ENCODE measurements at places on chromosomes 16 and 17. TPM values are rescaled to one million over a fixed set of nuclear protein-coding genes. Genes with fewer than 3 reads are reported as not detected.
A peak's percentile ranks its signal among the peaks of the same experiment; 100 is the strongest.

DNA sequence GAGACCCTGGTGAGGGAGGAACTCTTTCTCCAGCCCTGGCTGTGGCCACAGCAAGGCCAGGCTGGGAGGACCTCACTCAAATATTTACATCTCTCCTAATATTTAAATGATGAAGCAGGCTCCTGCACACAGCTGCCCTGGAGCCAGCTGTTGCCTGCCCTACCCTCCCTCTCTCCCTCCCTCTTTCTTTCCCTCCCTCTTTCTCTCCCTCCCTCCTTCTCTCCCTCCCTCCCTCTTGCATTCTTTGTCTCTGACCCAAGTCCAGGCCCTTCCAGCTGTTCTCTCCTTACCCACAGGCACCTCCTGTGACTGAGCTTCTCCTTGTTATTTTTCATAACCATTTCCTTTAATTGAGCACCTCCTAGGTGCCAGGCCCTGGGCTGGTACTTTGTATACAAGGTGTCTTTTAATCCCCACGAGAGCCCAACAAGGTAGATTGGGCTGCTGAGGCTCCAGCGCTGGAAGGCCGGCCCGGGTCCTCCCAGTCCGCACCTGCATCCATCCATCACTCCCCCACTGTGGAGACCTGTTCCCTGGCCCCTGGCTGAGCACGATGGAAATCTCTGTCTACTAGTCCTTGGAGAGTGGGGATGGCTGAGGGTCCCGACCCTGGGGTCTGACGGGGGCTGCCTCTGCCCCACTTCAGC is 242.3 kb downstream of the SEC14L1 start:
- no peak overlapping the region for H3K4me3 ChIP-seq
- DNase-seq, result no peak
- peaks cover 89% of the 10 kb centered on the region for H3K4me1 ChIP-seq
- no peaks in the 10 kb centered on the region for H3K27me3 ChIP-seq

GRCh38 chr16:78137782-78138616 is 38.5 kb downstream of the WWOX start:
- peaks cover 12% of the 10 kb centered on the region for H3K4me1 ChIP-seq
- DNase-seq, result no peak
- H3K36me3 ChIP-seq, result no peaks in the 10 kb centered on the region
- H3K4me3 ChIP-seq, result no peak overlapping the region

DNA sequence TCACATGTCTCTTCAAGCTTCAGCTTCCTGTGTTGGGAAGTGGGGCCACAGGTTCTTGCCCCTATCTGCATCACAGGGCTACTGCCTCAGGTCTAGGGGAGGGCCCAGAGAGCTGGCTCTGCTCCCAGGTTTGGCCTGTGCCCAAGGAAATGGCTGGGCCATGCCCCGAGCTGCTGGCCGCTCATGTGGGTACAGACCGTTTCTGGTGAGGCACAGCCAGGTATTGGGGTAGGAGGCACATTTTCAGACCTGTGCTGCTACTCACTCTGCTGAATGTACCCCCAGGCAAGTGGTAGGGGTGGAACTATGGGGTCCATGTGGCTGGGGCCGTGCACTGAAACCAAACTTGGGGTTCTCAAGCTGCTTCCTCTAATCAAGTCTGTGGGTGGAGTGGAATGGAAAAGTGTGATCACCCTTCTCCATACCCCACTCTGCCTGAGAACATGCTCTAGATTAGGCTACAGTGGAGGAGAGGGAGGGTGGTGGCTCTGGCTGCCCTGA is 4.6 kb downstream of the GAS2L2 start:
- H3K4me1 ChIP-seq, result peaks cover 8% of the 10 kb centered on the region
- H3K4me3 ChIP-seq, result no peak overlapping the region
- no peaks in the 10 kb centered on the region for H3K36me3 ChIP-seq
- no peak for DNase-seq

DNA sequence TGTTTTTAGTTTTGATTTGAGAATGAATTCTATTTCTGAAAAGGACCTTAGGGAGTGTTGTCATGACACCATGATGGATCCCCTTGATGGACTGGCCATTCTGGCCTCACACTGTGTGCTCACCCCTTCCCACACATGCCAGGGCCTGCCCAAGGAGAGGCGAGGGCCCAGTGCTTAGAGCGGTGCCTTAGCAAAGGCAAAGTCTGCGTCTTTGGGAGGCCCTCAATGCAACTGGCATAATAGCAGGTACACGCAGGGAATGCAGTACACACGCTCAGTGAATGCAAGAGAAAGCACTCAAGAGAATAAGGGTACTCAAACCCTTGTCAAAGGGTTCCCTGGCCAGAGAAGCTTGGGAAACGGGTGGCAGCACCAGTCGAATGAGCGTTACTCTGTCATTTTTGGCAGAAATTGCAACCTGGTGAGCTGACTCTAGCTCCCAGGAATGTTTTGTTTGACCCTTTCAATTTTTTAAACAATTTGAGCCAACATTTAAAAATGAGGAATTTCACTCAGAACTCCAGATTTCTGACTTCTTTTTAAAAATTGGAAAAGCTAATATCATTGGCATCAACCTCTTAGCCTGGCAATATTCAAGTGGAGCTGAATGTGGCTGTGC is 32.1 kb downstream of the NKD1 start:
- no peak for DNase-seq
- no peaks in the 10 kb centered on the region for H3K27me3 ChIP-seq
- H3K27ac ChIP-seq, result no peak overlapping the region
- H3K4me1 ChIP-seq, result no peaks in the 10 kb centered on the region

- H3K4me1 ChIP-seq, result peaks cover 51% of the 10 kb centered on the region
- H3K27ac ChIP-seq, result no peak overlapping the region
- no peak for DNase-seq
- peaks cover 2% of the 10 kb centered on the region for H3K36me3 ChIP-seq
Measured at GRCh38 chr16:29310852-29311314, 95.6 kb downstream of the NPIPB11 start.

Gene TMEM235
- not detected for total RNA-seq

DNA sequence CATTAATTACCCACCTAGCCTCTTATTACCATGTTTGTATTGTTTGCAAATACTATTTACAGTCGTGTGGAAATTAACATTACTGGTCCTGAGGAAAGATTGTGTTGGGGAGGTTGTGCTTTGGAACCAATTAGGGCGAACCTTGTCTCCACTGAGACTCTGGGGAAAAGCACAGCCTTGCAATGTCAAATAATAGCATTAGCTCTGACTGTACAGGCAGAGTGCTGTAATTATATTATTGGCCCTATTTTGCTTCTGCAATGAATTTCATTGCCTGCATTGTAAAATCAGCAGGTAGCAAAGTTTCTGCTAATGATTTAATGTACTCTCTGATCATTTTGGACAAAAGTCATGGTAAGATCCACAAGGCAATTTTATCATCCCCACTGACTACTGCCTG is 97.0 kb downstream of the WWOX start:
- no peak for DNase-seq
- H3K36me3 ChIP-seq, result no peaks in the 10 kb centered on the region
- no peak overlapping the region for H3K27ac ChIP-seq
- H3K4me3 ChIP-seq, result no peak overlapping the region

Gene PRR11
- 11.1 TPM for total RNA-seq

- no peaks in the 10 kb centered on the region for H3K4me1 ChIP-seq
- no peak overlapping the region for H3K4me3 ChIP-seq
- H3K27me3 ChIP-seq, result peaks cover 4% of the 10 kb centered on the region
- no peak overlapping the region for H3K27ac ChIP-seq
Measured at GRCh38 chr17:49381033-49381432, 19.0 kb upstream of the ZNF652 start.

DNA sequence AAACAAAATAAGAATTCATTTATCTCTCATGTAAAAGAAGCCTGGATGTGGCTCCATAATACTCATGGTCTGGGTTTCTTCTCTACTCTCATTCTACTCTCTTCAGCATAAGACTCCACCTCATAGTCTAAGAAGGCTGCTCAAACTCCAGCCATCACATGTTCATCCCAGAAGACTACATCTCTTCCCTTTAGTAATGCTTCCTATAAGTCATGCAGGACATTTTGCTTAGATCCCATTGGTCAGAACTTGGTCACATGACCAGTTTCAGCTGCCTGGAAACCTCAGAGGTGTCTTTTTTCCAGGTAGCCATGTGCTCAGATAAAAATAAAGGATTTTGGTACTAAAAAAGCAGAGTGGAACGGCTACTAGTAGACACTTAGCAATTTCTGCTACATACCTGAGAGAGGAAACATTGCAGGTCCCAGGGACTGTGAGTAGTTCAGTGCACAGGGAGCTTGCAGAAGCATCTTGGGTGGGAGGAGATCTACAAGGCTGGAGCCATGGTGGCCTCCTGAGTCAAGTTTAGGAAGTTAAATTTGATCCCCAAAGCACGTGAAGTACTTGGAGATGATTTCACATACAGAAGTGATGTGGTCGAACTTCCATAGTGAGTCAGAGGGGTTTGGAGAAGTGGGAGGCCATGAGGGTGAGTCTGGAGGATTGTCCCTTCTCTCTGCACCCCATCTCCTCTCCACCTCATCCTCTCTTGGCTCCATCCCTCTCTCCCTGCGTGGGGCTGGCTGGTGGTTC is 110.2 kb downstream of the CCDC182 start:
- H3K27ac ChIP-seq, result no peak overlapping the region
- DNase-seq, result no peak
- H3K36me3 ChIP-seq, result peaks cover 25% of the 10 kb centered on the region

Gene ANKRD40CL
- total RNA-seq, result not detected

GRCh38 chr17:29776026-29776425 is 153.3 kb upstream of the CORO6 start:
- no peaks in the 10 kb centered on the region for H3K27me3 ChIP-seq
- H3K4me1 ChIP-seq, result peaks cover 10% of the 10 kb centered on the region
- no peak overlapping the region for H3K27ac ChIP-seq
- no peak for DNase-seq
- no peaks in the 10 kb centered on the region for H3K36me3 ChIP-seq
- no peak overlapping the region for H3K4me3 ChIP-seq

Gene IGSF6
- not detected for total RNA-seq

Gene CHTF18
- 25.4 TPM for total RNA-seq

Gene MMP2
- 452 TPM for total RNA-seq

Gene PAM16
- 23.7 TPM for total RNA-seq

DNA sequence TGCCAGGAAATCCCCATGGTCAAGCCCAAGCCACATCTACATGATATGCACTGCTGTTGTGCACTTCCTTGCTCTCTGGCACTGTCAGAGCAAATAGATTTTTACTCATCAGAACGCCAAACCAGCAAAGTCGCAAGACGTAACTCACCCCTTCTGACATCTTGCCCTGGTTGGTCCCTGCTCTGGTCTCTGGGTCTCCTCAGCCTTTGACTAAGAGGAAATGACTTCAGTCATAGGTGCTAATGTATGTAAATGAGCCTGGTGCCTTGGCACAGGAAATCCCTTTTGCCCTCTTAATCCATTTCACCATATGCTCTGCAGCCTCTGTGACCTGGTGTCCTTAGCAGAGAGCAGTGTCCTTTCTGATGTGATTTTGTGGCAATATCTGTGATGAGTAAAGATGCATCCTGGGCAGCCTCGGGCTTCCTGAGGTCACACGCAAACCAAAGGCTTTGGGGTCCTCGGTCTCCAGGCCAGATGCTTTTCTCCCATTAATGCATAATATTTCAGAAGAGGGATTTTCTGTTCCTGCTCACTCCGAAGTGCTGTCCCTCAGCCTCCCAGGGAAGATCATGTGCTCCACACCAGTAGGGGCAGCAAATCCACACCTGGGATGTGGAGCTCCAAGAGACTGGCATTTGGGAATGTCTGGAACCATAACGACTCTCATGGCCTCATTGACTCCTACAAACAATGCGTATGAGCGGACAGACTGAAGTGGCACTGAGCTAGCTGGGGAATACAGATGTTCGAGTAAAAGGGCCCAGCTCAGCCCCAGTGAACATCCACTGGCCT is 66.9 kb downstream of the GP2 start:
- no peaks in the 10 kb centered on the region for H3K36me3 ChIP-seq
- H3K27me3 ChIP-seq, result no peaks in the 10 kb centered on the region
- H3K4me3 ChIP-seq, result no peak overlapping the region
- DNase-seq, result no peak

Gene ALOX15
- not detected for total RNA-seq

DNA sequence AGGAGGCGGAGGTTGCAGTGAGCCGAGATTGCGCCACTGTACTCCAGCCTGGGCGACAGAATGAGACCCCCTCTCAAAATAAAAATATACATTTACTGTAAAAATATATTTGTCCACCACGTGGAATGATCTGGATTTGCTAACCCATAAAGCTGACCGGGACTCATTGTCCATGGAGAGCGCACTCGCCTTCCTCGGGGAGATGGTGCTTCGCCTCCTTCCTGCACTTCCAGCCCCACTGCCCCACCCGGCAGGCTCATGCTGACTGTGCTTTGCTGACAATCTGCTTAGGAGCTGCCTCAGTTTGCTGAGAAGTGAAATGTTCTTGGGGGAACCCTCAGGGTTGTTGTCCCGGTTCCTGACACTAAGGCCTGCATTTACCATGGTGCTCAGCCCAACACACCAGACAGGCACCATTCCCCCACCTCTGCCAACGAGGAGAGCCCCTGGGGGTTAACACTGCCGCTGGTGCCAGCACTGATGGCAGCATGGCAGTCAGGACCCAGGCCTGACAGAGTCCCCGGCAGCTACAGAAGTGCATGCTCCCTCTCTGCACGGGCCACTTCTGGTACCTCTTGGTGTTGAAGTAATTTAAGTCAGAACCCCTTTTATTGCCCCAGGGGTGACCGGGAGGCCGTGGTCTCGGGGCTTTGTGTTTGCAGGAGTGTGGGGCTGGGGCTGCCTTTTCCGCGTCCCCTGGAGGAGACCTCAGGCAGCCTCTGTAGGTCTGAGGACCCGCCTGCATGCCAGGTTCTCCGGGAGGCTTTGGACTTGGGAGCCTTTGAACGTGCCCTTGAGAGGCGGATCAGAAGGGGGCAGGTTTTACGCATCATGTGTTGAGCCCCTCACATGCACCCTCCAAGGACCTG is 2.5 kb downstream of the NUBP2 start:
- no peaks in the 10 kb centered on the region for H3K27me3 ChIP-seq
- peak overlapping the region; percentile 62 for H3K4me3 ChIP-seq
- H3K4me1 ChIP-seq, result peaks cover 24% of the 10 kb centered on the region
- H3K27ac ChIP-seq, result no peak overlapping the region
- no peak for DNase-seq

DNA sequence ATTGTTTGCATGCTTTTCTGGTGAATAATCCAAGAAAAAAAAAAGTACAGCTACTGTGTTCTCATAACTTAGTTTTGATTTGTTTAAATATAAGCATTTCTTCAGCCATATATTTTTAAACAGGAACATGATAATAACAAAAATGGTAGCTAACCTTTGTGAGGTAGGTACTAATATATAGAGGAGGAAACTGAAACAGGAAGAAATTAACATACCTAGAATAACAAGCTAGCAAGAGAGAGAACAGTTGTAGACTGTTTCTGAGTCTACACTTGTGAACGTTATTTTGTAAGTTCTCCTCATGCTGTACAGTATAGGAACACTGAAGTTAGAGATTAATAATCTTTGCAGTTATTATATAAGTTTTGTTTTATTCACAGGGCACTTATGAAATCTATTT is 49.3 kb downstream of the NSRP1 start:
- peak overlapping the region; percentile 54 for H3K27ac ChIP-seq
- peaks cover 17% of the 10 kb centered on the region for H3K4me1 ChIP-seq
- H3K4me3 ChIP-seq, result no peak overlapping the region
- peaks cover 21% of the 10 kb centered on the region for H3K36me3 ChIP-seq

All from osteocyte (in vitro differentiated cells).